ENCODE measurements at places on chromosomes 6 and 20.
A peak's percentile ranks its signal among the peaks of the same experiment; 100 is the strongest.

GRCh38 chr20:24663496-24663895 lies 194.1 kb downstream of the SYNDIG1 start:
- no peak for DNase-seq

- DNase-seq: no peak
Measured at GRCh38 chr6:71079677-71080076, 122.8 kb upstream of the B3GAT2 start.

DNA sequence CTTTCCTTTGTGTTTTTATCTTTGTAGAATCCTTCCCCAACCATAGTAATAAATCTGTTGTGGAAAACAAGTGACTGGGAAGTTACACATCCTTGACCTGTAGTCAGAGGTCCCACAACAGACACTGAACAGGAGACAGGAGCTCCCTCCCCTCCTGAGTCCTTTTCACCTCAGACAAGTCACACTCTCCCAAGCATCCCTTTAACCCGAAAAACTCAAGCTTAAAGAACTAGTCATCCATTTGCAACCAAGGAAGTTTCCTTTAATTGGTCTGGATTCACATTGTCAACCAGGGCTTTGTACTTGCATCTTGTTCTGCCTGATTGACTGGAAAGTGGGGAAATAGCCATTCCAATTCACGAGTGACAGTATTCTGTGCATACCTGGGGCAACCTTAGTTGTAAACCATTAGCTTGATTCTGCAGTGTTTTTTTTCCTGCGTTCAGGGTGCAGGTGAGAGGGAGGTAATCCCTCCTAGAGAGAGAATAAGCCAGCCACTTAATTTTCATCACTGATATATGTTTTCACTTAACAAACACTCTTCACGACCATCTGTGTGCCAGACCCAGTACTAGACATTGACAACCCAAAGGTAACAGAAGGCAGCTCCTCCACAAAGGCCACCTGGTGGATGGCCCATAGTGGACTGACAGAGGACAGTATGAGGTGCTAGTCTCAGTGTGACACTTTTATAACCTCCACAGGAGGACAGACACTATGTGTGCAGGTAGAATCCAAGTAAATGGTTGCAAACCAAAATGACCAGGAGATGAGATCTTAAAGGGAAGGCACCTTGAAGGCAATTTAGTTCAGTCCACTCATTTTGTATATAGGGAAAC lies 112.4 kb downstream of the SLX4IP start:
- peak; percentile 81 for DNase-seq

DNA sequence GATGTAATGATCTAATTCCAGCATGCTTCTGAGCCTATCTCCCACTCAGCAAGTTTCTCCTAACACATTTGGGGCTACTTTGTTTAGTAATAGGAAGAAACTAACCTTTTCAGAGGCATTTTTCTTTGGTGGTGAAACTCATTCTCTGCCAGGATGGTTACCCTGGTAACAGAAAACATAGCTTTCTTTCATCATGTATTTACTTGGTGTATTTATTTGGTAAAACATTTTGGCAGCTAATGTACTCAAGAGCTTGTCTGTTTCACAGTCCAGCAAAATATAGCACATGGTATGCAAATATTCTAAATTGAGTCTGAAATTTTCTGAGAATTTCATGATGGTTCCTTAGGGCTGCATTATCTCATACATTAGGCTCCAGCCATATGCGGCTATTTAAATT lies 100.0 kb downstream of the SLC35B3 start:
- no peak for DNase-seq

DNA sequence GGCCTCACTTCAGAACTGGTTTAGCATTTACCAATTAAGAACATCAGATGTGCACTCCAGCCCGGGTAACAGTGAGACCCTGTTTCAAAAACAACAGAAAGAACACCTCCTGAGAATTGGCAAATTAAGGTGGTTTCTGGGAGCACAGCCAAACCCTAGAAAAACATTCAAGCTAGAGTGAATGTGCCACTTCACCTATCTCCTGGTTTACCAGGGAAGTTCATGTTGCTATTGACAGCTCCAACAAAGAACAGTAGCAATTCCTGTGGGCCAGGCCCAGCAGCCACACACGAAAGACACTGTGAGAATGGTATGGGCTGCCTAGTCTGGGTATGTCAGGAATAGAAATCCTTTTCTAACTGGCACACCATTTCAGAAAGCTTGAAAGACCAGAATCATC lies 4.9 kb downstream of the POLR1C start:
- peak; percentile 67 for DNase-seq

- no peak for DNase-seq
Measured at GRCh38 chr6:6006006-6006427, 708 bp downstream of the NRN1 start.

- no peak for DNase-seq
Measured at GRCh38 chr6:37338745-37339255, 15.0 kb upstream of the RNF8 start.

GRCh38 chr6:71481011-71481410 lies 192.4 kb downstream of the OGFRL1 start:
- DNase-seq: no peak

DNA sequence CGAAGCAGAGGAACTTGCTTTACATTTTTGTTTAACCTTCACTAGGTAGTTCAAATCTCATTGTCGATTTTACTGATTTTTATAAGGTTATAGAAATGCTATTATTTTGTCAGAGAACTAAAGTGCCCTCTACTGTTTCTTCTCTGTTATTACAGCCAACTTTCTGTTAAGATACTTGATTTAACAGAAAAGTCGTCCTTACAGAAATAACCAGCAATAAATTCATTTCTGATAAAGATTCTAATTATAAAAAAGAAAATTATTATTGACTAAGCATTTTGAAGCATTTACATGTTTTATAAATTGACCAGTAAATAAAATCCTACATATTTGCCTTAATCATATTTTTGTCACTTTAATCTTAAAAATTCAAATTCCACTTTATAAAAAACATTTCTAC lies 60.8 kb downstream of the OGFRL1 start:
- peak; percentile 46 for DNase-seq

DNA sequence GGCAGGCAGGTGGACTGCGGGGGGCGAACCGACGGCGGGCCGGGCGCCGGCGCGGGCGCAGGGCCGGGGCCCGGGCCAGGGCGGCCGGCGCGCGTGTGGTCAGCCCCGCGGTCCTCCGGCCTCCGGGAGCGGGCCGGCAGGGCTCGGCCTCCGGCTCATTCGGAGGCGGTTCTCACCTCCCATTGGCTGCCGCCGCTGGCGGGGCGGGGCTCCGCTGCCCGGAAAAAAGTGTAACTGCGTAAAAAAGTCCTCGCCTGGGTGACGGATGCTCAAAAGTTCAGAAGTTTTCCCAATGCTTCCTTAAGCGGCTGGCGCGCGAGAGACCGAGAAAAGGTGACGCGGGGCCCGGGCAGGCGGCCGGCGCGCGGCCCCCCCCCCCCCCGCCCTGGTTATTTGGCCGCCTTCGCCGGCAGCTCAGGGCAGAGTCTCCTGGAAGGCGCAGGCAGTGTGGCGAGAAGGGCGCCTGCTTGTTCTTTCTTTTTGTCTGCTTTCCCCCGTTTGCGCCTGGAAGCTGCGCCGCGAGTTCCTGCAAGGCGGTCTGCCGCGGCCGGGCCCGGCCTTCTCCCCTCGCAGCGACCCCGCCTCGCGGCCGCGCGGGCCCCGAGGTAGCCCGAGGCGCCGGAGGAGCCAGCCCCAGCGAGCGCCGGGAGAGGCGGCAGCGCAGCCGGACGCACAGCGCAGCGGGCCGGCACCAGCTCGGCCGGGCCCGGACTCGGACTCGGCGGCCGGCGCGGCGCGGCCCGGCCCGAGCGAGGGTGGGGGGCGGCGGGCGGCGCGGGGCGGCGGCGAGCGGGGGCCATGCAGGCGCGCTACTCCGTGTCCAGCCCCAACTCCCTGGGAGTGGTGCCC lies at the start of gene FOXC1:
TSS of gene FOXC1 (plus strand) at position 268 of the 849 bp plus-strand sequence. CDS start at position 799, 531 bp downstream.
- peak; percentile 91 for DNase-seq

- DNase-seq: no peak
Measured at GRCh38 chr6:63526931-63527330, 45.3 kb upstream of the LOC128125822 start.

- DNase-seq: peak; percentile 7
Measured at GRCh38 chr6:135334169-135334568, 153.1 kb downstream of the MYB start.

Measured in lung microvascular endothelial cell (primary cell).